ENCODE measurements at places on chromosomes 12 and 14.

DNA sequence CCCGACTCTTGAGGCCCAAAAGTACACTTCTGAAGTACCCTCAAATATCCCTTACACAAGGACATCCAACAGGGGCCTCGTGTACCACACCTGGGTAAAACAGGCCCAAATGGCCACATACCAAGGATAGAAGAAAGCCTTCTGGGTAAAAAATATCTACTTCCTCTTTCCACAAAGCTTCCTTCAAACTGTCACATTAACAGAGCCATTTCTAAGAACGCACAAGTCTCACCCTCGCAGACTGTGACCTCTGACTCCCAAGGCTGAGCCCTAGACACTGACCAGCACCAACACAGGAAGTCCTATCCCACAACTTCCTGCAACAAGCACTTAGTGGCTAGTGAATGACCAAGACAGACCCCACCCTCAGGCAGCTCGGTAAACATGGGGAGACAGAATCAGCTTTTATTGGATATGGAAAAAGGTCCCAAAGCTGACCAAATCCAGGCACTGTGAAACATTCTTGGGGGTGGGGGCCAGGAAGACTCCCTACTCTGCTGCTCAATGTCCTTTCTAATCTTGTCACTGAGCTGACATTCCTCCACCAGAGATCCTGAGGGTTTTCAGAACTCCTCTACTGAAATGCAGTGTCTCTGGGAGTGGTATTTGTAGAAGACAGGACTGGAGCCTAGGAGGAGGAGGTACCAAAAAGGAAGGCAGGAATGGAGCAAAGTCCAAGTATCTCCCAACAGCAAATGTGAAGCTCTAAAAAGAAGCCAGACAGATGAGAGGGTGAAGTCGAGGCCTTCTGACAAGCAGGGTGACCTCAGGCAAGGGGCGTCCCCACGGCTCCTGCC is 15.9 kb downstream of the KCTD10 start:
- DNase-seq: no peak

GRCh38 chr14:93727917-93728650 is 60.2 kb downstream of the PRIMA1 start:
- DNase-seq: no peak

DNA sequence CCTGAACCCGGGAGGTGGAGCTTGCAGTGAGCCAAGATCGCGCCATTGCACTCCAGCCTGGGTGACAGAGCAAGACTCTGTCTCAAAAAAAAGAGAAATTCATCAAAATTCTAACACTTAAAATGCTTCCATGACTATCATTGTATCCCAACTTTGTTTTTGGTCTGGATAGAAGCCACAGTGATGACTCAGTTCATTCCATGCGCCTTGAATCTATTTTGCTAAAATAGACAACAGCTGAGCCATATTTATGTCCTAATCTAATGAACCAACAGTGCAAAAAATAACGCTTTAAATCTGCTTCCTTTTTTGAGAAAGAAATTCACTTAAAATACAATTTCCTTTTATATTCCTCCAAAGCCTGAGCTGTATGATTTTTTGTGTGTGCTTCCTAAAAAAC is 23.2 kb upstream of the BICD1 start:
- DNase-seq: no peak

GRCh38 chr12:107320929-107321631 is 227.7 kb upstream of the CRY1 start:
- DNase-seq: no peak

DNA sequence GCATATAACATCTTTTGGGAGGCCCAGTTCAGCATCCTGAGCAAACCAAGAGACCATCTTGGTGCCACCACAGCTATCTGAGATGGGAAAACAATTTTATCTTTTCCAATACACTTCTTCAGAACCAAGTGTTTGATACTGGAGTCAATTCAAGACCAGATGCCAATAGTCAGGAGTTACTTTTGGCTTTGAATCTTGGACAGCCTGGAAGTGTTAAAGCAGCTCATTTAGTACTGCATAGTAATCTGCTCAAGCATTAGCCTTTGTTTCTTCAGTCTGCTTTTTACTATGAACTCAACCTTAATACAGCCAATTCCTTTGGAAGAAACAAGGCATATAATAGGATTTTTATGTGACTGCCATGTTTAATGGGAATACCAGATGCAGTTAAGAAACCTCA is 81.9 kb upstream of the TSPAN8 start:
- DNase-seq: no peak
